ENCODE measurements at places on chromosomes 11 and 22.

DNA sequence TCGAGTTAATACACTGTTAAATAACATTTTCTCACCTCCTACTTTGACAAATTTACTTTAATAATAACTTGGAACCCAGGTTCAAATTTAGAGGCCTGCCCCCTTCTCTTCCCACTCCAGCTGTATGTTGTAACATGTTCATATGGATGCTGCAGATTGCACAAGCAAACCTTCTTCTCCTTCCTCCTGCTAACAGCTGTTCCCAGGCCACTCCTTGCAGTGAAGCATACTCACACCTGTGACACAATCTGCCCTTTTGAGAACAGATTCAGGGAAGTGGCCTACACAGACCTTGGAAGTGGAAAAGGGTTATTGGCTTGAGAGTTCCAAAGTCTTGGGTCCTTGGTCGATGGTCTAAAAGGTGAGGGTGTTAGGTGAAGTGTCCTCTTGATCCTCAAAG lies 131.9 kb downstream of the TEAD1 start:
- no peak for DNase-seq

GRCh38 chr11:70389201-70389600 lies 9.1 kb upstream of the CTTN start:
- DNase-seq = no peak

GRCh38 chr11:19349340-19350025 lies 108.7 kb upstream of the E2F8 start:
- DNase-seq = no peak

- no peak for DNase-seq
Observed at GRCh38 chr22:46070803-46071450, 79.4 kb upstream of the PPARA start.

GRCh38 chr11:130721023-130721681 lies 195.1 kb downstream of the SNX19 start:
- no peak for DNase-seq

GRCh38 chr11:128725630-128726319 lies 31.9 kb downstream of the FLI1 start:
- no peak for DNase-seq

- no peak for DNase-seq
Observed at GRCh38 chr11:113436672-113437252, 38.4 kb downstream of the DRD2 start.

GRCh38 chr11:111761036-111761435 lies 5.2 kb downstream of the PPP2R1B start:
- DNase-seq = no peak

GRCh38 chr11:2853997-2854560 lies 31.5 kb downstream of the CDKN1C start:
- DNase-seq = no peak

- no peak for DNase-seq
Observed at GRCh38 chr22:19932367-19933206, 9.0 kb upstream of the COMT start.

DNA sequence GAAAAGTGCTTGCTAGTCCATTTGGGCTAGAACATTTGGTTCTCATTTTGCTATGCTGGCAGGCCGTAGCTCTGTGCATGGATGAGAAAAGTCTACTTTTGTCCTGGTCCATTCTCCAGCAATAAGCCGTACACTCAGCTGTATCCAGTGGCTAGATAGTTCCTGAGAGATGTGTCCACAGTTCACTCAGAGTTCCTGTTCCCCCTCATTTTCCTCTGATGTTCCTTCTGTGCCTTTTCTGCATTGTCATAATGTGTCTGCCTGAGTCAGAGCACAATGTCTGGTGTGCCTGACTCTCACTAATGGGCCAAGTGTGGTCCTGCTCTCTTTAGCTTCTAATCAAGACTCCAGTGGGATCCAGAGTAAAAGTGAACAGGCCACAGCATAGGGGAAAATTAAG lies 215.7 kb upstream of the CTSC start:
- DNase-seq = no peak

DNA sequence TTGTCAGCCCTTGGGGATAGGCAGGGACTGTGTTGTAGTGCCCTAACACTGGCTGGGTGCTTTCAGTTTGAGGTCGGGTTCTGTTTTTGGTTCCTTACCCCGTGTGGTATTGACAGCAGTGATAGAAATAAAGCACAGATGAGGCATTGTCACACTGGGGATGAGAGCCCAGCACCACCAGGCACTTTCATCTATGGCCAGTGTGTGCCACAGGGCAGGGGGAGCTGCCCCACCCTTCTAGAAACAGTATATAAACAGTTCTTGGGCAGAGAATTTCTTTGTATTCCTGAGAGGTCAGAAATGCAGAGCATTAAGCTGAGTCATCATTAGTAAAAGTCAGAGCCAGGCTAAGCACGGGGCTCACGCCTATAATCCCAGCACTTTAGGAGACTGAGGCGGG lies 23.1 kb upstream of the CDC42EP2 start:
- no peak for DNase-seq

DNA sequence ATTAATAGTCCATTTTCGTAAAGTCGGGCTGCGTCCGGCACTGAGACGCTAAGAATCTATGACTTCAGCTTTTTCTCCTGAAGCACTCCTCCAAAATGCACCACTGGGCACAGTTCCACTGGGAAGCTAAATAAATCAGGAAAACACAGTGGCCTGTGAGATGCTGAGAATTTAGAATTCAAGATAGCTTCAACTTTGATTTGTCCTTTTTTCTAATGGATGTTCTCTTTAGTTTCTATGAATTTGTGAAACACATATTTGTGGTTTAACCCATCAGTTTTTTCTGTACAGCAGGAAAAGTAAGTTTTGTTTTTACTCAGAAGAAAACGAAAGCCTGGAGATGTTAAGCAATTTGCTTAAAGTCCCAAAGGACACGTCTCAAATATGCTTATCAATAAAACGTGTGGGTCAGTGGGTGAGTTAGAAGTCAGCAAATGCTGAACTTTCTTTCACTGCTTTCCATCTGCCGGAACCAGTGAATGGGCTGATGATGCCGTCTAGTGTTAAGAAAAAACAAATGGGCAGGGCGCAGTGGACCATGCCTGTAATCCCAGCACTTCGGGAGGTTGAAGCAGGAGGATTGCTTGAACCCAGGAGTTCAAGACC lies 40.7 kb upstream of the CLMP start:
- no peak for DNase-seq

DNA sequence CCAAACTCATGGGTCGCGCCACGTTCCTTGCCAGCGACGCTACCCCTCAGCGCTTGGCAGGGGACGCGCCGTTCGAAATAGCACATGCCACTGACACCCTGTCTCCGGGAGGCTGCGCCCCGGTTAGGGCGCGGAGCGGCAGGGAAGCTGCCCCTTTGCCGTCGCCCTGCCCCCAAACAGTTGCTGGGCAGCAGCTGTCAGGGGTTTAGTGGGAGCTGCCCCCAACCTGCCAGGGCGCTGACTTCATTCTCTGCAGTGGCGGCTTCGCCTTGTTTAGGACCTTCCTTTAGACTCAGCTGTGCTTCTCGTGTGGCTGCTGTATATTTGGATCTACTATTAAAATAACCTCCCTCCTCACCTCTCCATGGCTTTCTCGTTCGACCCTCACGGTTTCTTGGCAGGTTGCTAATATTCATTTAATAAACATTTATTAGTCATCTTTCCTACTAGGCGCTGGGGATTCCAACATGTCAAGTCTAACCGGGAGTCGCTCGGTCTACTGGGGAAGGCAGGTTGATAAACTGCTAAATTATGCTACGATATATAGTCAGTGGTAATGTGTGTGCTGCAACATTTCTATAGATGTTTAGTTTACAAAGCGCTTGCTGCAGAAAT lies 782 bp downstream of the TMEM109 start:
- no peak for DNase-seq

GRCh38 chr11:115767047-115767802 lies 263.0 kb upstream of the CADM1 start:
- no peak for DNase-seq

DNA sequence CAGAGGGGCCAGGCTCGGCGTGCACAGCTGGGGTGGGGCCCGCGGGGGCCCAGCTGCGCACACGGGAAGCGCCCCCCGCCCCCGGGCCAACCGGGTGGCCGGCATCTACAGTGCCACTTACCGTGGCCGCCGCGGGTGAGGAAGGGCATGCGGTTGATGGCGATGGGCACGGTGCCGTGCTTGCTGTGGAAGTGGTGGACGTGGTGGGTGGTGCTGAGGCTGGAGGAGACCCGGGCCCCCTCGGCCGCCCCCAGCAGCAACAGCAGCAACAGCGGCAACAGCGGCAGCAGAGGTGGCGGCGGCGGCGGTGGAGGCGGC lies 51.4 kb downstream of the SLC22A12 start:
- no peak for DNase-seq

DNA sequence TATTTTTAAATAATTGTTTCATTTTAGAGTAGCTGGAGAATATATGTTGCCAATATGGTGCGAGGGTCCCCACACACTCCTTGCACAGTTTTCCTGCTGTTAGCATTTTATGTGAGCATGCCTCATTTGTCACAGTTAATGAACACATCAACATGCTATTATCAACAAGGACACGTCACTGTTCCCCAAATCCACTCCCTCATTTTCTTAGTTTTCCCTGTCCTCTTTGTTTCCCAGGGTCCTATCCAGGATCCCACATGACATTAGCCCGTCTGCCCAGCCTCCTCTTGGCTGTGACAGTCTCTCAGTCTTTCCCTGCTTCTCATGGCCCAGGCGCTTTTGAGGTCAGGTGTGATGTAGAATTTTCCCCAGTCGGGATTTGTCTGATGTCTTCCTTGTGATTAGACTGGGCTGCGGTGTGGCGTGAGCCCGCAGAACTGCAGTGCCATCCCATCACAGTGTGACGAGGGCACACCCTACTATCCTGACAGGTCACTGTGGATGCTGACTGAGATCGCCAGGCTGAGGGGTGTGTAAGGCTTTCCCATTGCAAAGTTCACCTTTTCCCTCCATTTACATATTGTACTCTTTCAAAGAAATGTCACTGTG lies 450.6 kb upstream of the B3GAT1 start:
- no peak for DNase-seq

GRCh38 chr11:117807482-117808327 lies 10.7 kb upstream of the DSCAML1 start:
- DNase-seq = peak; percentile 65

GRCh38 chr11:128903248-128904061 lies 12.3 kb downstream of the KCNJ5 start:
- DNase-seq = no peak

- peak; percentile 2 for DNase-seq
Observed at GRCh38 chr11:26276798-26277424, 55.0 kb upstream of the ANO3 start.

GRCh38 chr11:22392561-22392960 lies 54.4 kb downstream of the SLC17A6 start:
- no peak for DNase-seq

DNA sequence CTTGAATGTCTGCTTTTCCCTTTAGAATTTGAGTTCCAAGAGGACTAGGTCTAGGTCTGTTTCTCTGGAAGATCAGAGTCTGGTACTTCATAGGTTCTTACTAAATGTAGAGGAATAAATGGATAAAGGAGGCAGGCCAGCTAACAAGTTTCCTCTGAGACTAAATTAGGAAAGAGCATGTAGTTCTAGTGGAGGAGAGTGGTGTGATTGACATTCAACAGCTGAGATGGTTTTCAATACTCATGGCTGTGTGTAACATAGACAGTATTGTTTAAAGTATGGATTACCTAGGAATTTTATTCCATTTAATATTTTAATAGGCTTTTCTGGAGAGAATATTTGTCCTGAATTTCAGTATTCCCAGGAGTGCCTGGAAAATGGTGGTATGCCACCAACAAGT lies 364.7 kb downstream of the METTL15 start:
- no peak for DNase-seq

- DNase-seq = no peak
Observed at GRCh38 chr11:64251753-64252002, 348 bp downstream of the PLCB3 start.

- DNase-seq = no peak
Observed at GRCh38 chr11:60127311-60127811, 38.9 kb downstream of the MS4A2 start.

DNA sequence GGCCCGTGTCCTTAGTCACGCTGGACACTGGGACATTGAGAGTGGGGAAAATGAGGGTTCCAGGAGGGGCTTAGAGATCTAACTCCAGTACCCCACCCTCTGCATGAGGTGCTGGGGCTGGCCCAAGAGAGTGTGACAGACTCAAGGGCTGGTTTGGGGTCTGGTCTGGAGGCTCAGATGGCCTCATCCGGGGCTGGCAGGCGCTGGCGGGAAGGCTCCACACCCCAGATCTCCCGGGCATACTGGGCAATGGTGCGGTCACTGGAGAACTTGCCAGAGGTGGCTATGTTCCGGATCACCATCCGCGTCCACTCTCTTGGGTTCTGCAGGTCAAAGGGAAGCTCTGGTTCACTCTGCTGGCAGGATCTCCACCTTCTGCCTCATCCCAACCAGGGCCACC lies 2.5 kb upstream of the RASGRP2 start:
- DNase-seq = no peak

DNA sequence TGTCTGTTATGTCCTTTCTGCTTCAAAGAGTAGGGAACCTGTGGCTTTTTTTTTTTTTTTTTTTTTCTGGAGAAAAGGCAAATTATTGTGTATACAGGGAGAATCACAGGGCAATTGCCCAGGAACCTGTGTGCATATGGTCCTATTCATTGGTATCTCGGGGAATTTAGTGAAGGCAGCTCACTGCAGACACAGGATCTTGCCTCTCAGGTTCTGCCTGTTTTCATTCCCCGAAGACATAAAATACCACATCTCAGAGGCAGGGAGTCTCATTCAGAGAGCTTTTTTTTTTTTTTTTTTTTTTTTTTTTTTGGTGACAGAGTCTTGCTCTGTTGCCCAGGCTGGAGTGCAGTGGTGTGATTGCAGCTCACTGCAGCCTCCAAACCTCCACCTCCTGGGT lies 88.3 kb downstream of the OSBP2 start:
- no peak for DNase-seq

DNA sequence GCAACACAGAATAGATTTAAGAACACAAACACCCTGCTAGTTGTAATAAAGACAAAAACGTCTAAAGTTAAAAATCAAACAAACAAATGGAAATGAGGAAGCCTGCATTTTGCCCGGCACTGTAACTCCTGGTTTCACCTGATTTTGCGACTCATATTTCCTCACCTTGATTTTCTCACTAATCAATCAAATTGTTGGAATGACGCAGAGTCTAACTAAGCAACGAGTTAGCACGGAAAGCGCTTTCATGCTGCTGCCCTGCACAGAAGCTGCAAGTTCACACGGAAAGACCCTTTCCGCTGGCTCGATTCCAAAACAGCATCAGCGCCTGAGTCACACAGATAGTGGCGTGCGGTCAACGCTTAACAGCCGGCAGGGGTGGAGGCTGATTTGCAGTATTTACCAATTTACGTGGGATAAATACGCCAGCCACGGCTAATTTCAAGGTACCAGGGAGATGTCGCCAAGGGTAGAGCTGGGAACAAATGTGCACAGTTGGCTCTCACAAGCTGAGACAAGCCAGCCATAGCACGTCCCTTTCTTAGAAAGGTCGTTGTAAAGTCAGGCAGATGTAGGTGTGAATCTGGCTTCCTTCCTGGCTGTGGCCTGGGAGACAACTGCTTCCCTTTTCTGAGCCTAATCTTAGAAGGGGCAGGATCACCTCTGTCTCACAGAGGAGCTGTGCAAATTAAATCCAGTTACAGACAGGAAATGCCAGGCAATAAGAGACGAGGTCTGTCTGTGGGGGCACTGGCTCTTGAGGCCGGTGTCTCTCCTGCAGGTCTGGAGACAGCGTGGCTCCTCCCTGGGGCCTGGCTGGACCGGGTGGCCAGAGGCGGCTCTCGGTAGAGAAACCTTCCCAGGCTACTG lies 76.9 kb upstream of the TTLL12 start:
- DNase-seq = peak; percentile 56
